MCF 10A (cell line): ENCODE measurements at places on chromosomes 12 and 14. TPM values are rescaled to one million over a fixed set of nuclear protein-coding genes. Genes with fewer than 3 reads are reported as not detected.

ZBTB1 gene
- 26.5 and 30.9 TPM in 2 replicates for total RNA-seq

PLA2G1B gene
- not detected in 2 replicates for total RNA-seq

CLEC9A gene
- total RNA-seq, result not detected in 2 replicates

IKBIP gene
- total RNA-seq, result 29.2 and 43.0 TPM in 2 replicates

KLHL33 gene
- 0.14 TPM in 1 of 2 replicates, not detected in the other for total RNA-seq

SPTB gene
- 1.3 and 2.1 TPM in 2 replicates for total RNA-seq

KCNK13 gene
- not detected in 2 replicates for total RNA-seq

ABCB9 gene
- 1.6 and 3.2 TPM in 2 replicates for total RNA-seq
